Cardiac atrium fibroblast (primary cell): ENCODE measurements at places on chromosomes 4 and X. TPM values are rescaled to one million over a fixed set of nuclear protein-coding genes. Genes with fewer than 3 reads are reported as not detected.

The LANCL3 gene
- under 0.01 and 1.6 TPM in 2 replicates for total RNA-seq

The HMX1 gene
- total RNA-seq = not detected in 2 replicates

The CSAG2 gene
- total RNA-seq = not detected in 2 replicates

The PRSS12 gene
- total RNA-seq = under 0.01 TPM in 1 of 2 replicates, not detected in the other

The C4orf36 gene
- total RNA-seq = 0.49 TPM in 1 of 2 replicates, not detected in the other

The DMRTC1 gene
- not detected in 2 replicates for total RNA-seq

The TMEM164 gene
- 21.7 and 29.8 TPM in 2 replicates for total RNA-seq

The FGFR3 gene
- 1.8 and 3.4 TPM in 2 replicates for total RNA-seq

The SOWAHB gene
- not detected in 2 replicates for total RNA-seq

The ABHD18 gene
- 3.2 and 4.2 TPM in 2 replicates for total RNA-seq

The SOX3 gene
- total RNA-seq = not detected in 2 replicates

The CXCL1 gene
- 191 and 1,056 TPM in 2 replicates for total RNA-seq

The PABPC5 gene
- total RNA-seq = 1.6 and 3.6 TPM in 2 replicates

The SYNPO2 gene
- 4.2 and 11.2 TPM in 2 replicates for total RNA-seq

The DMP1 gene
- total RNA-seq = not detected in 2 replicates

The GRIPAP1 gene
- total RNA-seq = 10.4 and 19.0 TPM in 2 replicates

The TRIM75 gene
- total RNA-seq = not detected in 2 replicates

The FAM184B gene
- total RNA-seq = under 0.01 TPM in 1 of 2 replicates, not detected in the other

The BEX2 gene
- total RNA-seq = not detected in 2 replicates

The SEPTIN11 gene
- 132 and 160 TPM in 2 replicates for total RNA-seq

The FHIP1A gene
- 0.16 TPM in 1 of 2 replicates, not detected in the other for total RNA-seq

The VEGFD gene
- not detected in 2 replicates for total RNA-seq

The ARR3 gene
- total RNA-seq = not detected in 2 replicates
